ENCODE measurements at places on chromosomes 4 and X.

DNA sequence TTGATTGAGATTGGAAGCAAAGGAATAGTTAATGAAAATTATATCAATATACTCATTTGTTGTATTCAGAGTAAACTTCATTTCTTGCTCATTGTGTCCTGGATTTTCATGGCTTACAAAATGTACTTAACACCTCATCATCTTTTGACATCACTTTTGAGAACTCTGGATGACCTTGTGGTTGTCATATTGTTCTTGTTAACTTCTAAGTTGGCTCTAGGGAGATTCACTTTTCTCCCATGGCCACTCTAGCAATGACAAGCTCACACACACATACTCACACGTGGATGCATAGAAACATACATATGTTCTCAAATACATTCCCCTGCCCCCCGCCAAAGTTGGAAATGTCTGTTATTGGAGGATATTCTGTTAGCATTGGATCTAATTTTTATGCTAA, 15.3 kb downstream of the PHEX start:
- DNase-seq: no peak

DNA sequence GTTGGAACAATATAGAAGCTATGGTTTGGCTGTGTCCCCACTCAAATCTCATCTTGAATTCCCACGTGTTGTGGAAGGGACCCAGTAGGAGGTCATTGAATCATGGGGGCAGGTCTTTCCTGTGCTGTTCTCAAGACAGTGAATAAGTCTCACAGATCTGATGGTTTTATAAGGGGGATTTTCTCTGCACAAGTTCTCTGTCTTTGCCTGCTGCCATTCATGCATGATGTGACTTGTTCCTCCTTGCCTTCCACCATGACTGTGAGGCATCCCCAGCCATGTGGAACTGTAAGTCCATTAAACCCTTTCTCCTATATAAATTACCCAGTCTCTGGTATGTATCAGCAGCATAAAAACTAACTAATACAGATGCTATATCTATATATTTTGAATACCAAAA, 135.2 kb upstream of the EDNRA start:
- DNase-seq: no peak

- DNase-seq: no peak
Observed at GRCh38 chr4:171588051-171588545, 225.1 kb upstream of the GALNTL6 start.

DNA sequence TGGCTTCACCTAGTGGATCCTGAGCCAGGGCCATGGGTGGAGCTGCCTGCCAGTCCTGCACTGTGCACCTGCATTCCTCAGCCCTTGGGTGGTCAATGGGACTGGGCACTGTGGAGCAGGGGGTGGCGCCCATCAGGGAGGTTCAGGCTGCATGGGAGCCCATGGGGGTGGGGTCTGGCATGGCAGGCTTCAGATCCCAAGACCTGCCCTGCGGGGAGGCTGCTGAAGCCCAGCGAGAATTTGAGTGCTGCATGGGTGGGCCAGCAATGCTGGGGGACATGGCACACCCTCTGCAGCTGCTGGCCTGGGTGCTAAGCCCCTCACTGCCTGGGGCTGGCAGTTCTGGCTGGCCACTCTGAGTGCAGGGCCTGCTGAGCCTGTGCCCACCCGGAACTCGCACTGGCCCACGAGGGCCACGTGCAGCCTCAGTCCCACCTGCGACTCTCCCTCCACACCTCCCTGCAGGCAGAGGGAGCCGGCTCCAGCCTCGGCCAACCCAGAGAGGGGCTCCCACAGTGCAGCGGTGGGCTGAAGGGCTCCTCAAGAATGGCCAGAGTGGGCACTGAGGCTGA, 270.0 kb downstream of the CENPC start:
- DNase-seq: no peak

DNA sequence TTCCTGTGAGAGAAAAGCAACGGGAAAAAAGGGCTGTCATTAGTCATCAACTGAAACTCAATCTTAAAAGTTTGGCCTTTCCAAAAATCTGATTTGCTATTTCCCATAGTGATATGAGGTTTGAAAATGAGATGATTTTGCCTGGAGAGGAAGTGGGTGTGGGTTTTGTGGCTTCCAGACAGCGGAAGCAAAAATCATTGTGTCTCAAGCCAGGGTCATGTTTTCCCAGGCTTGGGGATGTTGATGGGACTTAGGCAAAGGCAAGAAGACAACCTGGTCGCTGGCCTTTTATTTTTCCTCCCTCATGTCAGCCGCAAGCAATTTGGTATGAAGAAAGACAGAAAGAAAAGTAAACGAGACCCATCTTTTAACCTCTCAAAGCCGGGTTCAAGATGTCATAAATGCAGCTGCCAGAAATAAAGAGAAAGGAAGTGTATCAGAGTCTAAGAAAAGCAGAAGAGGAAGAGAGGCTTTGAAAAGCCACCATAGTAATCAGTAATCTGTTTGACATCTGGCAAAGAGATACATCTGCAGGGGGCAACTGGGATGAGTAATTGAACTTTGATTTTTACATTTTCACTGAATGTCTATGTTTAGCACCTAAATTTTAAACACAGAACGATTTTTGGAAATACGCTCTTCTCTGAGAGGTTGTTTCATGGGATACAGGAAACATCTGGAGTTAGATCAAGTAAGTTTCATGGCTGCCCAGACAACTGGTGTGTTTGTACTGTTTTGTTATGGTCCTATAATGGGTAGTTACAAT, 521.6 kb upstream of the SLIT2 start:
- no peak for DNase-seq

GRCh38 chr4:3413217-3413671, 28.5 kb upstream of the HGFAC start:
- DNase-seq: no peak

DNA sequence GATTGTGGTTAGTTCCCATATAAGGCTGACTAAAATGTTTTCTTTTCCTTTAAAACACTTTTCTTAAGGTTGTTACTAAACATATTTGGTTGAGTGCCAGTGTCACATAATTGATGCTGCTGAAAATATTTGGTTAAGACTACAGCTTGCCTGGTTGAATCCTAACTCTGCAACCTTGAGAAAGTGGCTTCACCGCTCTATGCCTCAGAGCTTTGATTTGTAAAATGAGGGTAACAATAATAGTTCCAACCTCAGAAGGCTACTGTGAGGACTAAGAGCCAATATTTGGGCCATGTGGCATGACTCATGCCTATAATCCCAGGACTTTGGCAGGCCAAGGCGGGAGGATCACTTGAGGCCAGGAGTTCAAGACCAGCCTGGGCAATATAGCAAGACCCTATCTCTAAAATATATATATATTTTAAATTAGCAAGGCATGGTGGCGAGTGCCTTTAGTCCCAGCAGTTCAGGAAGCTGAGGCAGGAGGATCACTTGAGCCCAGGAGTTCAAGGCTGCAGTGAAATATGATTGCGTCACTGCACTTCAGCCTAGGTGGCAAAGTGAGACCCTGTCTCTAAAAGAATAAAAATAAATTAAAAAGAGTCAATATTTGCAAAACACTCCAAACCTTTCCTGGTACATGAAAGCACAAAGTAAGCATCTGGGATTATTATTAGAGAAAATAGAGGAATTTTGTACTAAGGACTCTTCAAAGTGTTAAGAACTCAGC, 7.1 kb upstream of the NEIL3 start:
- no peak for DNase-seq

GRCh38 chr4:173264245-173264644, 69.9 kb downstream of the HMGB2 start:
- no peak for DNase-seq

- no peak for DNase-seq
Observed at GRCh38 chr4:25703731-25704388, 48.2 kb downstream of the SLC34A2 start.

GRCh38 chrX:121014826-121015225, 29.3 kb upstream of the CT47A1 start:
- DNase-seq: no peak

DNA sequence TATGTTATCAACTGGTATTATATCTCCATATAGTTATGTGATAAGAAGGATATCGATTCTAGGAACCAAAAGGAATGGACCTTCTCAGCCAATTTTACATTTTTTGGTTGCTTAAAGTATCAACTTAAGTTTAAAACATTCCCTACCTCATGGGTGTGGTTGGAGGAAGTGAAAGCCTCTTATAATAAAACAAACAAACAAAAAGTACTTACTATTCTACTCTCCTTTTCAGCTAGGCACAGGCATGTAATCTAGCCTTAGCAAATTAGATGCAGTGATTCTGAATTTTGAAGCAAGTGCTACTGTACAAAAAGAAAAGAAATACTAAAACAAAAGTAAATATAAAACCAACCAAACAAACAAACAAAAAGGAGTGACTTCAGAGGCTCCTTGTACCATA, 485.4 kb downstream of the C4orf33 start:
- DNase-seq: no peak

- no peak for DNase-seq
Observed at GRCh38 chrX:140132937-140133336, 167.6 kb upstream of the CXorf66 start.

DNA sequence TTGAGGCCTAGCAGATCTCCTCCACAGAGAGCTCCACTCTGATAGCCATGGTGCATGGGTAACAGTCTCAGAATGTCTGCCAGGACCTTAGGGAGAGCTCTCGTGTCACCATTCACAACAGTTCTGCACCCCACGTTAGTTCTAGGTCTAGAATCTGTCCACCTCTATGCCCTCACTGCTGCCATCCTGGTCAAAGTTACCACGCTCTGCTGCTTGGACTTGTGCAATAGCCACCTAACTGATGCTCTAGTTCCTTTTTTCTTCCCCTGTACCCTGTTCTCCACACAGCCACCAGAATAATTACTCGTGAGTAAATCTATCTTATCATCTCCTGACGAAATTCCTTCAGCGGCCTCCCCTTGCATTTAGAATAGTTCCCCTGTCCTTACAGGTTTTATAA, 268.8 kb upstream of the GATB start:
- no peak for DNase-seq

GRCh38 chr4:77184974-77185373, 28.0 kb downstream of the CCNG2 start:
- DNase-seq: no peak

DNA sequence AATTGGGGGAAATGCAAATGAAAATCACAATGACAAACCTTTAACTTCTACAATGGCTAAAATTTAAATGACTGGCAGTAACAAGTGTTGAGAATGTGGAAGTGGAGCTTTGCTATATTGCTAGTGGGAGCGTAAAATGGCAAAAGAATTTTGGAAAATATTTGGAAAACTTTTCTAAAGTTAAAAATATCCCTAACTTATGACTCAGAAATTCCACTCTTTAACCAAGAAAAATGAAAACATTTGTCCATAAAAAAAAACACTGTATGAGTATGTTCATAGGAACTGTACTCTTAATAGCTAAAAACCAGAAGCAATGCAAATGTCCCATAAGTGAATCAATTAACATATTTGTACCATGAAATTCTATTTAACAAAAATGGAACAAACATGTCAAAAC, 3.6 kb downstream of the TBCK start:
- no peak for DNase-seq

DNA sequence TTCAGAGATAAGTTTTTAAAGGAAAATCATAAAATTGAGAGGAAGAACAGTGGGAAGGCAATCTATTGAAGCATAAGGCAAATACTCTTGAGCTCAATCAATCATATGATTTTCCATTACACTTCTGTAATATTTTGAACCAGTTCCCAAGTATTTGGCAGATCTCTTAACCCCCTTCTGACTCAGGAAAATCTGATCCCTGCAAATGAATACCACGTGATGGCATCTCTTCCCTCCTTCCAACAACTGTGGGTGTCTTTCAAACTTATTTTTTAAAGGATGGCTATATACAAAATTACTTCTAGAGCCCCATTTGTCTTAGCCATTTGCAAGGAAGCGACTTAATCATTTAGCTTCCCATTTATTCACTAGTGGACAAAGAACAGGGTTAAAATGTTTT, 41.9 kb downstream of the AMOT start:
- no peak for DNase-seq

DNA sequence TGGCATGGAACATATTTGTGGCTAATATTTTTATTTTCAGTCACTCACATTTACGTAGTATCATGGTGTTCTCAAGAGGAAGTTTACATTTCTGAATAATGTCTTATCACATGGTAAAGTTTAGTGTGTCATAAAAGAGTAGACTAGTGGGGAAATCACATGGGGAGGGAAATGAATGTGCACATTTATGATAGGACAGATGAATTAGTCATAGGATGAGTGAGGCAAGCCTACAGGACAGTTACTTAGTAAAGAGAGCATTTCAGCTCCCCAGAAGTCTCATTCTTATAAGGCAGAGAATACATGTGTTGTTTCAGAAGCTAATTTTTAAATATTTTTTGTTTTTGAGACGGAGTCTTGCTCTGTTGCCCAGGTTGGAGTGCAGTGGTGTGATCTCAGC, 6.2 kb downstream of the GK start:
- no peak for DNase-seq

GRCh38 chr4:122980860-122981259, 58.5 kb upstream of the NUDT6 start:
- DNase-seq: no peak

GRCh38 chr4:108055787-108056186, 66.1 kb downstream of the HADH start:
- DNase-seq: no peak

DNA sequence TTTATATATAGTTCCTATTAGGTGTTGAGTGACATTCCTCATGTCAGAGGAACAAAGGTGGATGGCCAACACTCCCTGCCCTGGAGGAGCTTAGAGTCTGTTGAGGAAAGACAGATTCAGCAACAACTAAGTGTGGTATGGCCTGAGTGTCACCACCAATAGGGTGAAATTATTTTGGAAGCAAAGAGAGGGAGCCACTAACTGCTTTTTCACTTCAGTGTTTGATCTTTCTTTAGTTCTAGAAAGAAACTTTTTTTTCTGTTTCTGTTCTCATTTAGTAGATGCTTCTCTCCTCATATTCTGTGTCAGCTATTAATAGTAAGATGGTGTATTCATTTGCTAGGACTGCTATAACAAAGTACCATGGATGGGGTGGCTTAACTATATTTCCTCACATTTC, 81.5 kb downstream of the ARX start:
- DNase-seq: no peak

DNA sequence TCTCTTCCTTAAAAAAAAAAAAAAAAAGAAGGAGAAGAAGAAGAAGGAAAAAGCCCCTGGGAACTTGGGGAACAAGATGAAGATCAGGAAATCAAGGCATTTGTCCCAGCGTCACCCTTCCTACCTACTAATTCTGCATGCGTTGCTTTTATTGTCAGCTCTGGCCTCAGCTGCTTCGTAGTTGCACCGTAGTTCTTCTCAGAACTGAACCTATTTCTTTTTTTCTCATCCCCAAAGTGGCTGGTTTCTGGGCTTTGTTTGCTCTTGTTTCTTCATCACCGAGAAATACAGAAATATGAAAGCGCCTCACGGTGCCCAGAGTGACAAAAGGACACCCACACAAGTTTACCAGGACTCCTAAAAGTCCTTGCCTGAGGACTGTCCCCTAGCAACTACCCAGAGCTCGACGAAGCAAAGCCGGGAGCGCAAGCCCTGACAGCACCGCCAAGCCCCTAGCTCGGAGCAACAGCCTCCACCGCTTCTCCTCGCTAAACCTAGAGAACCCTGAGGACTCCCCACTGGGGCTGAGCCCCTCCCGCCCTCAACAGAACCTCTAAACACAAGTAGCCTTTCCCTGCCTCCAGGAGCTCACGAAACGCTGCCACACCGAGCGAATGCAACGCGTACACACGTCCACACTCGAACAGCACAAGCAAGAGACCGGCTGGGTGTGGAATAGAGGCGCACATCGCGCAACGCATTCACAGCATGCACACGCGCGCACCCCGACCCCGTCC, 710 bp downstream of the PRKG2 start:
- DNase-seq: no peak

- DNase-seq: no peak
Observed at GRCh38 chr4:141788169-141788915, 152.0 kb downstream of the IL15 start.

GRCh38 chr4:67996127-67996526, 32.8 kb upstream of the TMPRSS11A start:
- DNase-seq: no peak

Data from NCI-H2227 treated with DMSO at 0.1 percent for 48 hours (cell line).